NCI-H1436 treated with DMSO at 0.1 percent for 48 hours (cell line): ENCODE measurements at places on chromosomes 12 and 14.

- DNase-seq: no peak
These were observed 37.8 kb upstream of the ITPR2 start for GRCh38 chr12:26870491-26871419.

- no peak for DNase-seq
These were observed 272.6 kb downstream of the CCER1 start for GRCh38 chr12:90682398-90682797.

GRCh38 chr14:99576761-99577705, 27.0 kb downstream of the CCDC85C start:
- DNase-seq: no peak

- DNase-seq: no peak
These were observed 171.2 kb upstream of the EGLN3 start for GRCh38 chr14:34122081-34122480.
